ENCODE measurements at places on chromosomes 11 and 22.

DNA sequence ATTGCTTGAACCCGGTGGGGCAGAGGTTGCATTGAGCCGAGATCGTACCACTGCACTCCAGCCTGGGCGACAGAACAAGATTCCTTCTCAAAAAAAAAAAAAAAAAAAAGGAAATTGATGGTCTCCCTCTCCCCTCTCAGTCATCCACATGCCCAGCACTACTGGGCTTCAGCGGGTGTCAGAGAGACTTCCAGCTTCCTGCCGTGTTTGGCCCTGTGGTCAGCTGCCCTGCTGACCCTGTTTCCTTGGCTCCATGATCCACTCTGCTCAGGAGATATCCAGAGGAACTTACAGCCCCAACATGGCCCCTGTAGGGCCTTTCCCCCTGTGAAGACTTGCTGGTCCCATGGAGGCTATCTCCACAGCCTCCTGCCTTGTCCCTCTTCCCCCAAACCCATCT, 6.1 kb upstream of the PNPLA3 start:
- DNase-seq, result no peak

DNA sequence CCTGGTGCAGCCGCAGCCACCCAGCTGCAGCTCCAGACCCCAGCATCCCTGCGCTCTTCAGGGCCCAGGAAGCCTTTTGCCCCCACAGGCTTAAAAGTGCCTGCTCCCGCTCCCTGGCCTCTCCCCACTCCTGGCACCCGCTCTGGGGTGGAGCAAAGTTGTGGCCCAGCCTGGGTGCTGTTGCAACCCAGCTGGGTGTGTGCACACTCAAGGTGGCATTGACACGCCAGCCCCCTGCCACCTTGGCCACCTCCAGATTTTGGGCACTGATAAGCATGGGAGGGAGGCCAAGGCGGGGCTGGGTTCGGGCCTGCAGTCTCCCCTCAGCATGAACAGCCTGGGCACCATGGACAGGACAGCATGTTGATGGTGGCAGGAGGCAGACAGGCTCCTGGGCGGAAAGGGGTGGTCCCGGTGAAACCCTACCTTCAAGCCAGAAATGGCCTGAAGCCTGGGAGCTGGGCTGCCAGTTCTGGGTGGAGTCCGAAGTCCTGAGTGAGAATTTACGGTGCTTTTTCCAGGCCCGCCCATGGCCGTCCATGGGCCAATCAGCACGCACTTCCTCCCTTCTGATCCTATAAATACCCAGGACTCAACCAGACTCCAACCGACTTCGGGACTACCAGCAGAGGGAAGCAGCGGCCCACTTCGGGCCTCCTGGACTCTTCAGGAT, 23.6 kb upstream of the RNASEH2C start:
- no peak for DNase-seq

- DNase-seq, result no peak
These were observed 55.8 kb upstream of the CEP295 start for GRCh38 chr11:93605642-93606041.

DNA sequence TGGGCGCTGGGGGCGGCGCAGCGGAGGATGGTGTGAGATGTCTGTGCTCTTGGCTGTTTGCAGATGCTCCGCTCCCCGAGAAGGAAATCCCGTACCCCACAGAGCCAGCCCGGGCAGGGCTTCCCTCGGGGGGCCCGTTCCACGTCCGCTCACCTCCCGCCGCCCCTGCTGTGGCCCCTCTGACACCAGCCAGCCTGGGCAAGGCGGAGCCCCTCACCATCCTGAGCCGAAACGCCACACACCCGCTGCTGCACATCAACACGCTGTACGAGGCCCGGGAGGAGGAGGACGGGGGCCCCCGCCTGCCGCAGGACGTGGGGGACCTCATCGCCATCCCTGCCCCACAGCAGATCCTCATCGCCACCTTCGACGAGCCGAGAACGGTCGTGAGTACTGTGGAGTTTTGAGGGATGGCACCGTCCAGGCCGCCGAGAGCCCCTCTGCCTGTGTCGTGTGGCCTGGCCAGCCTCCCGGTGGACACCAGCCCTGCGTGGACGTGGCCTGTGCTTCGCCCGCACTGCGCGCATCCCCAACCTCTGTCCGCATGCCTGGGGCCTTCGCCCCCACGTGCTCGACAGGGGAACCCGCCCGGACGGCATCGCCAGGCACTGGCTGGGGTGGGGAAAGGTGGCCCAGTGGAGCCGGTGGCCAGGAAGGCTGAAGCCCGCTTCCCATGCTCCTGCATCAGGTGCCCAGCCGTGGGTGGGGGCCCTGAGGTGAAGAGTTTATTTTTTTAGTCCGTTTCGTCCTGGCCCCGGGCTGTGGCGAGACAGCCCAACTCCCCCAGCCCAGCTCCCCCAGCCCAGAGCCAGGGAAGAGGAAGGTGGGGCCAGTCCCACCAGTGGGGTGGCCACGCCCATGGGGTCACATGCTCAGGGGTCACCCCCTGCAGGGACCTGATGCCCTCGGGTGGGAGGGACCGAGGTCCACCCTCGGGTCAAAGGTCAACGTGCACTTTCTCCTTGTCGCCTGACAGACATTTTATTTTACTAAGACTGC, 6.5 kb upstream of the TRABD start:
- no peak for DNase-seq

- DNase-seq, result no peak
These were observed 10.0 kb upstream of the NNMT start for GRCh38 chr11:114286229-114286628.

DNA sequence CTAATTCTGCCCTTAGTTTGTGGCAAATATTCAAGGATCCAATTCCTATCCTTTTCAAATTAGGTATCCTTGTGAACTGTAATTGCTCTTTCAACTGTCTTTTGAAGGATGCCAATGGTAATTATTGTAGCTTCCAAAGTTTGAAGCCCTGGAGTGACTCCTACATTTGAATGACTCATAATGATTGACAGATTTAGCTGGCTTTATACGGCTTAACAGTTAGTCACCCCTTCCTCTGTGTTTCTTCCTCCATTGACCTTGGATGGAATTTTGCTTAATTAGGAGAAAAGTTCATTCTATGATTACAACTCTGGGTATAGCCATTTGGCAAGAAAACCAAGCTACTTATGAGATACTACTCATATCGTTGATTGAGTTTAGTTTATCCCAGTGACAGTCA, 639.3 kb upstream of the KIRREL3 start:
- DNase-seq, result no peak

DNA sequence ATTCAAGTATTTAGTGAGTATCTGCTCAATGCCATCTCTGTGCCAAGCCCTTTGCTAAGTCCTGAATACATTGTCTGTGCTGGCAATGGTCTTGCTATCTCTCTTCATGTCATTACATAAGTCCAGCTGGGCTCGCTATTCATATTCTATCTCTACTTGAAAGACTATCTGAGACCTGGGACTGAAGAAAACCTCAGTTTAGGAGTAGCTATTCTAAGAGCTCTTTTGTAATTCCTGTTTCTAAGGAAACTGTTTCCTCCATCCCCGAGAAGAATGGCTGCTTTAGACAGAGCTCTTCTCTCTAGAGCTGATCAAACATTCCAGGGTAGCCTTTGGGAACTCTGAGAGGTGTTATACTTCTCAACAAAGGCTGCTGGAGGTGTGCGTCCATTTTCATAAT, 33.0 kb downstream of the SLC17A6 start:
- no peak for DNase-seq

GRCh38 chr11:1165256-1166041, 7.7 kb downstream of the MUC5AC start:
- DNase-seq, result no peak

DNA sequence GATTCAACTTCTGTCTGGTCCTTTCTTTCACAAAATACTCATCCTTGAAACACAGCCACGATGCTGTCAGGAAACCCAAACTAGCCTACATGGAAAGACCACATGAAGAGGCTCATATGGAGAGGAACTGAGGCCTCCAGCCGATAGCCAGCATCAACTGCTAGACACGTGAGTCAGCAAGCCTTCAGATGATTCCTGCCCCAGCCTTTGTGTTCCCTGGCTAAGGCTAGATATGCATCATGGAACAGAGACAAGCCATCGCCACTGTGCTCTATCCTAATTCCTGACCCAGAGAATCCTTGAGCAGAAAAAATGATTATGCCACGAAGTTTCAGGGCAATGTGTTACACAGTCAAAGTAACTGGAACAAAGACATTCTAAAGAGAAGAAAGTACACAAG, 75.5 kb downstream of the ENTHD1 start:
- DNase-seq, result no peak

GRCh38 chr11:94658386-94658785, 91.2 kb downstream of the PIWIL4 start:
- no peak for DNase-seq

- no peak for DNase-seq
These were observed 106.2 kb downstream of the RAB38 start for GRCh38 chr11:88068848-88069554.

- no peak for DNase-seq
These were observed 1267.3 kb downstream of the BRD1 start for GRCh38 chr22:48560389-48560751.

DNA sequence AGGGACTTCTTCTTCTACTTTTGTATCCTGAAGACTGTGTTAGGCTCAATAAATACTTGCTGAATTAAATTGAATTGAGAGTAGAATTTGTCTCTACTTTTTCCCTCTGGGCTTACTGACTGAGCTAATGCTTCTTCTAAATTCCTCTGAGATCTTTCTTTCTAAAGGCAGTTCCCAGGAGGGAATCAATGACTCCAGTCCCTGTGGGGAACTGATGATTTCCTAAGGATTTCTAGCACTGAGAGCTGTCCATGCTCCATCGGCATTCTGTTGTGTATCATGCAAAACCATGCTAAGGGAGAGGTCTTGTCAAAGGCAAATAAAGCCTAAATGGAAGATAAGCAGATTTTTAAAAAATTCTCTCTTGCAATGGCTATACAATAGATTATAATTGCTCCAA, 148.8 kb upstream of the KIRREL3 start:
- no peak for DNase-seq

GRCh38 chr11:12678991-12679390, 4.8 kb downstream of the TEAD1 start:
- DNase-seq, result no peak

DNA sequence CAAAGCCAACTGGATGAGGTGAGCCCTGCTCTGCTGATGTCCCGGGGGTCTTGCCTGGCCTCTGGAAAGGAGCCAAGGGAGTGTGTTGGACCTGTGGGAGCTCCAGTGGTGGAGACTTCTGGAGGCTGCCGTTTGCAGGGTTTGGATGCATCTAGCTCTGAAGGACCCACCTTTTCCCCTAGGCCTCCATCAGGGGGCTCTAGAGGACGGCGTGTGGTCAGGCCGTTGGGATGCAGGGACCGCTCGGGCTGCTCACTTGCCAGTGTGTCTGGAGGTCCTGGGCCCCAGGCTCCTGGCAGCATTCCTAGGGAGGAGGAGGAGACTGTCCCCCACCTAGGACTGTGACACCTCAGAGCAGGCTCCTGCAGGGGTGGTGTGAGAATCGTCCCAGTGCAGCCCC, 58.3 kb downstream of the PRDM11 start:
- no peak for DNase-seq

GRCh38 chr11:116925050-116925449, 87.6 kb upstream of the APOA1 start:
- no peak for DNase-seq

DNA sequence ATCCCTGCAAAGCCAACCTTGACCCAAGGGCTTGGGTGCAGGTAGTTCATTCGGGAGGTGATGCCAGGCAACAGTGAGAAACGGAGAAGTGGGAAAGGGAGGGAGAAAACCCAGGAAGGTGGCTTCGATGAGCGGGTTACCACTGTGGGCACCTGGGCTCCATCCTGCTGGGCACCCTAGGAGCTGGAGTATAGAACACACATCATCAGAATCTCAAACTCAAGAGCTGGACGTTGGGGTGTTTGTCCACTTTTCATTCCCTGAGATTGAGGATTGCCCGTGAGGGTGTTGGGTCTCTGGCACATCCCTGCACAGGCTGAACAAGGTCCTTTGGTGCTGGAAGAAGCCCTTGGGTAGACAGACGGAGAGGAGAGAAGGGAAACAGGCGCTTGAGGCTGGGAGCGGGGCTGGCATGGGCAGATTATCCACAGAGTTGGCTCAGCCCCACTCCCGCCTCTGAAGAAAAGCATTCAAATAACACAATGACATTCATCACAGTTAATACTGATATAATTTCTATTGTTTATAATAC, 70.4 kb downstream of the LRRC32 start:
- no peak for DNase-seq

DNA sequence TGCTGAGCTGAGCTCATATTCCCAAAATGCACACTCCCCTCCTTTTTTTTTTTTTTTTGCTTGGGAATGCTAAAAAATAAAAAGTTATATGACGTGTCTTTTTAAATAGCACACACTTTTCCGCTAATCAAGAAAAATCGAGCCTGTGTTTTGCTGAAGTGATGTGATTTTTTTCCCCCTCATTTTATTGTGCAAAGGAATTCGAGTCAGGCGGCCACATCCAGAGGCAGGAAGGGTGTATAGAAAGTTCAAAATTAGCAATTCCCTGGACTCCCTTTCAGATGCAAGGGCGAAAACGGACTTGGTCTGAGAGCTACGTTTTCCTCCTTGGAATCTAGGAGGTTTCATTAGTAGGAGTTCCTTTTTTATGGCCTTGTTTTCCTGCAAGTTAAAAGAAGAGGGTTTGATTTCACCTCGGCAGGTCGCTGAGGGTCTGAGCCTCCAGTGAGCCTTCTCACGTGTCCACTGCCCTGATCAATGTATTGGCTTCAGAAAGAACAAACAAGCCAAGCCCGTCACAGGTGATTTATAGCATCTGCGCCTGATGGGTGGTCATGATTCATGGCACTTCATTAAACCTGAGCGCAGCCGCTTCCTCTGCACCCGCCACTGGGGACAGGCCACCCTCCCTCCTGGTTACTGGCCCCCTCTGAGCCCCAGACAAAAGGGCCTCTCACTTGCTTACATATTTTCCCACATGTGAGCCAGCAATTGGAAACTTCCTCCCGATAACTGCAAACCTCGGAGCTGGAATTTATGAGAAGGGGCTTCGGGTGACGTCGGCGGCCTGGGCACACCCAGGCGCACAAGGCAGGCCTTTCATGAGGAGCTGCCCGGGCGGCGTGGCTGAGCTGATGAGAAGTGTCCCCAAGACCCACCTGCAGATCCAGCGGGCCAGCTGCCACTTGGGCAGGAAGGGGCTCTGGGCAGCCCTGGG, 64.4 kb upstream of the LINC01488 start:
- no peak for DNase-seq

DNA sequence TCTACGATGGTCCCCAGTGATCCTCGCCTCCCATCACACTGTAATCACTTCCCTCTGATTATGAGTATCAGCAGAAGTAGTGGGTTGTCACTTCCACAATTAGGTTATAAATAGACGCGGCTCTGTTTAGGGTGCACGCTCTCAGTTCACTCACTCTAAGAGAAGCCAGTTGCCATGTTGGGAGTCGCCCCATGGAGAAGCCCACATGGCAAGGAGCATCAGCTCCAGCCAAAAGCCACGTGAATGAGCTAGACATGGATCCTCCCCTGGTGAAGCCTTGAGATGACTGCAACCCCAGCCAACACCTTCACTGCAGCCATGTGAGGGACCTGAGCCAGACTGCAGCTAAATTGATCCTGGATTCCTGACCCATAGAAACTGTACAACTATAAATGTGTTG, 26.4 kb upstream of the MYOD1 start:
- DNase-seq, result no peak

DNA sequence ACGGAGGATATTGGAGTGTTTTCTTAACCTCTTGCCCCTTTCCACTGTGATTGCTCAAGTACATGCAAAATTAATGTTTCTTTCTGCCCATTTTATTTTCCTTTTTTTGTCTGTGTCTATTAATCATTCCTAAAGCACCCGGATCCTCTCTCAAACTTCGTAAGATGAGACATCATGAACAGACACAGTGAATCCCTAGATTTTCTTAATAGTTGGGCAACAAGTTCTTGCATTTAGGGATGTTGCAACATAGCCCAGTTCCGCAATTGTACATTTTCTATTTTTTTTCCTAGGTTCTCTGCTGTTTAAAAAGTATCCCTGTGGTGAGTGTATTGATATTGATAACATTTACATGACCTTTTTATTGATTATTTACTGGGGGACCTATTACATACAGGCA, 2.9 kb downstream of the FAM111A start:
- no peak for DNase-seq
